ENCODE measurements at places on chromosomes 6 and 20. TPM values are rescaled to one million over a fixed set of nuclear protein-coding genes. Genes with fewer than 3 reads are reported as not detected.

DNA sequence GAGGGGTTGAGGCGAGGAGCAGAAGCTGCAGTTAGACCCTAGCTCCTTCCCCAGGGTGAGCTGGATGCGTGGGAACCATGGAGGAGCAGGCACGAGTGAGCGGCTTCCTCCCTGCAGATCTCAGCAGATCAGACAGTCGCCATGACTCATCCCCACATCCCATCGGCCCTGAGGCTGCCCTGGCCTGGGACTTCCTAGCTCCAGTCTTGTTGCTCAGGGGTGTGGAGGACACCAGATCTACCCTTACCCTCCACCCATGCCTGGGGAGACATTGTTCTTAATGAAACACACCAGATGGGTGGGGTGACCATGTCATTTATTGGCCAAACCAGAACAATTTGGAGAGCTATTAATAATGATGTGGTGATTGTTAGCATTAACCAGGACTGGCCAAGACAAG is 36.3 kb upstream of the TGM2 start:
- ATAC-seq = peak; percentile 99

- peak; percentile 91 for ATAC-seq
These were observed 142.9 kb downstream of the HIVEP2 start for GRCh38 chr6:142802124-142802523.

DNA sequence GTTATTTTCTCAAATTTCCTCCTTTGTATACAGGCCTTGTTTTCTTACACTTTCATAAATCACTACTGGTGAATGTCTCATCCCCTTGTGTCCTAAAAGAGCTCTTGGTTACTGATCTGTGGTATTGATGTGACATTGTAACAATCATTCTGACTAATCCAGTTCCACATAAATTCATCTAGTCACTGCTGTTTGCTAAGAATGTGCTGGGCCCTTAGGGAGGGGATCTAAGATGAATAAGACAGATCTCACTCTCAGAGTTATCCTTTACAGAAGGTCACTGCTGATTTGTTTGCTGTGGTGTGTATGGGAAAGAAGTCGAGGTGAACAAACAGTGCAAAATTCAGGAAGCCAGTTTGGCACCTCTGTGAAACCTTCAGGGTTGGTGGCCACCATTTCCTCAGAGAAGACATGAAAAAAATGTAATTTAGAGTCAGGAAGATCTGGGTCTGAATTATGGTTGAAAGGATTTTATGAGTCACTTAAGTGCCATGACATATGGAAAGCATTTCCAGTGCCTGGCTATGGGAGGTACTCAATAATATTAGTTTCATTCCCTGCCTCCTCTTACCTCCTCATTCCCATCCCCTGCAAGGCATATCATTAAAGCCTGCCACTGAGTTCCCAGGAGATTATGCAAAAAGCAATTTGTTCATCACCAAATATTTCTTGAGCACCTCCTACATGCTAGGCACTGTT is 121.8 kb downstream of the COL9A1 start:
- peak; percentile 27 for ATAC-seq

DNA sequence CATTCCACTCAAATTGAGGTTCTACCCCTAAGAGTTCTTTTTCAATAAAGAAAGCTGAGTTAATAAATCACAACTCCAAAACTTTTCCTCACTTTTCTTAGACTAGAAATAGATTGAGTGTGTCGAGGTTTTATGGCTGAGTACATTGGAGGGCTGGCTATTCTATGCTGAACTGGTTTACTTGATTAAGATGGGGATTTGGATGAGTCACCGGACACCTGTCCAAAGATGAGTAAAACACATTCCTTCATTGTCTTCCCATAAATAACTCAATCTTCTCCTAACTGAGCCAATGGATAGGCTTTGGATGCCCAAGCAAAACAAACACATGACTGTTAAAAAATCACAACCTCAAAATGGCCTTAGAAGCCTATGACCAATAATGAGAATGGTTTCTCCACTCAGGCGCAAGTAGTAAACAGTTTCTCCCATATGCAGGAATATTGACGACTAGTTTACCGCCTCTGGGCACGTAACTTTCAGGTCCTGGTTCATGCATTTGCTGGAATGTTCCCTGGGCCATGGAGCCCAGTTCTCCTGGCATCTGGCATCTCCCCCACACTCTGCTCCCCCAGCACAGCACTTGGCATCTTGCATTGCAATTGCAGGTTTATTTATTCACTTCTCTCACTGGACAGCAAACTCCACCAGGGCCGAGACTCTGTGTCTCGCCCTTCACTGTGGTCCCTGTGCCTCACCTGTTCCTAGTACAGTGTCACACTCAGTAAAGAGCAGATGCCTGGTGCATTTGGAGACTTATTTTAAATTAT is 43.9 kb downstream of the BCAS1 start:
- ATAC-seq = no peak

DNA sequence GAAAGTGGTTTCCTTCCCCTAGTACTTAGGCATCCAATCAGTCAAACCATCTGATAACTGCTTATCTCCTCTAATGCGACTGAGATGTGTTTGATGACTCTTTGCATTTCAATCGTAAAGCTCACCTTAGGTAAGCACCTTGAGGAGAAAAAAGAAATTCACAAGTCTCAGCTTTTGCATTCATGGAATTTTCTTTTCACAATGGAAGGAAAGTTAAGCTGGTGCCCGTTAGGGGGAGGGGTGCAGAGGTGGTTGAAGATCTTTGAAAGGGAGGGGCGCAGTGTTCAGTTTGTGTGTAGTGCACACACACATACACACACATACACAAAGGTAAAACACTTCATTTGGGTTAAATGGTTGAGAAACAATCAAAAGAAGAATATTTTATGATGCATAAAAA is 87.1 kb upstream of the SALL4 start:
- ATAC-seq = no peak

DNA sequence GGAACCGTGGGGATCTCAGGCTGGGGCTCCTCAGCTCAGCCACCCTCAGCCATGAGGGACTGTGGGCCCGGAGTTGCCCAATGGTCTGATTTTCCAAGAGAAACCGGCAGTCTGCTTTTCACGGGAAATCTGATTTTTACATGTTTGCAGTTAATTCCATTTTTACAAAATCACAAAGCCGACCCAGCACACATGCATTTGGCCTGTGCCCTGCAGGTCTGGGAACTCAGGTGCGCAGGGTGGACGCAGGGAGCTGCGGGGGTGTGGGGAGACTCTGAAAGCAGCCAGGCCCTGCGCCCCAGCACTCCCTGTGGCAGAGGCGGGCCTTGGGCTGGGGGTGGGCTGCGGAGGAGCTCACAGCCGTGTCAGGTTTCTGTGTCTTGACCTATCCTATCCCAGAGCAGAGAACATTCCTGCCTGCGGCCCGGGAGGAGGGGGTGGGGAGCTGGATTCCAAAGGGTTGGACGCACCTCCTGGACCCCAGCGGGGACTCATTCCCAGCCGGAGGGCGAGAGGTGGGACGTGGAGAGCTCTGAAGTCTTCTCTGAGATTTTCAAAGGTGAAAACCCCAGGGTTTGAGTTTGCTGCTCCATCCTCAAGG is 60.6 kb downstream of the ADNP start:
- peak; percentile 88 for ATAC-seq

DNA sequence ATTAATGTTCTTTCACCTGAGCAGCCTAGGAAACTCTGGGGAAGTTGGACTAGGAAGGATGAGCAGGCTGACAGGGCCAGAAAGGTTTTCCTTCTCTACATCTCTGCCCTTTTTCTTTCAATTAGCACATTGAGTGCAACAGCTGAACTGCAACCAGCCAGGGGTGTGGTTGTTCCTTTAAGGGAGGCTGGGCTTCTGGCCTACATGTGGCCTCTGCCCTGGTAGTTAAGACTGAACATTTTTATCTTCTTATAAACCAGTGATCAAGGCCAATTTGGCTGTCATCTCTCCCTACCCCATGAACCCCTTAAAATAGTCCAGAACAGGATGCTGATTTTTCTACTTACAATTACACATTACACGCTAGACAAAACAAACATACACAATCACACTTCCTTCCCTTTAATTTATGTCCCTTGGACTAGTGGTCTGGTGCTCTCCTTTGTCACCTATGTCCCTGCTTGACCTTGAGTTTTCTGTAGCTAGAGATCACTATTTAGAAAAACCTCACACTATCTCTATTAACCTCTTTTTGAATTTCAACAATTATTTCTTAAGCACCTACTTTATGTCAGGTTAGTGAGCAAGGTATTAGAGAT is 60.3 kb downstream of the RNF217 start:
- peak; percentile 55 for ATAC-seq

ADGRF1 gene
- total RNA-seq = under 0.01 TPM

C20orf141 gene
- total RNA-seq = not detected

OR2B6 gene
- not detected for total RNA-seq
